ENCODE measurements at places on chromosomes 6 and 20. TPM values are rescaled to one million over a fixed set of nuclear protein-coding genes. Genes with fewer than 3 reads are reported as not detected.
A peak's percentile ranks its signal among the peaks of the same experiment; 100 is the strongest.

GRCh38 chr6:26183581-26184366 lies 96.5 kb downstream of the HFE start:
- no peaks in the 10 kb centered on the region for H3K27me3 ChIP-seq
- H3K27ac ChIP-seq = peak overlapping the region; percentile 85
- peak overlapping the region; percentile 56 for H3K4me3 ChIP-seq
- DNase-seq = peak; percentile 86
- H3K4me1 ChIP-seq = peaks cover 9% of the 10 kb centered on the region
- H3K36me3 ChIP-seq = no peaks in the 10 kb centered on the region

DNA sequence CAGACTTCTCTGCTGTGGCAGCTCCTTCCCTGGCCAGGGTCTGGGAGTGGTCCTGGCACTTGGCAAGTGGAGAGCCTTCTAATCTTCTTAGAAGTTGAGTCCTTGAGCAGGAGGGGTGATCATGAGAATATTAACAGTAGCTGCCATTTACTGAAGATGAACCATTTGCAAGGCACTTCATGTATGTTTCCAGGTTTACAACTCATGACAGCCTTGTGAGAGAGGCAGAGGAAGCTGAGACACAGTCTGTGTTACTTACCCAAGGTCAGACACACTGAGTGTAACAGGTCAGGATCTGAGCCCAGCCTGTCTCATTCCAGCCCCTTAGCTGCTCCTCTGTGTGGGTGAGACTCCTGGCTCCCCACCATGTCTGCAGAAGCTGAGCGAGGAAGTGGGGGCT lies 45.5 kb upstream of the SRF start:
- H3K27me3 ChIP-seq = no peaks in the 10 kb centered on the region
- no peak for DNase-seq
- H3K4me3 ChIP-seq = no peak overlapping the region
- H3K36me3 ChIP-seq = no peaks in the 10 kb centered on the region
- no peak overlapping the region for H3K27ac ChIP-seq

DNA sequence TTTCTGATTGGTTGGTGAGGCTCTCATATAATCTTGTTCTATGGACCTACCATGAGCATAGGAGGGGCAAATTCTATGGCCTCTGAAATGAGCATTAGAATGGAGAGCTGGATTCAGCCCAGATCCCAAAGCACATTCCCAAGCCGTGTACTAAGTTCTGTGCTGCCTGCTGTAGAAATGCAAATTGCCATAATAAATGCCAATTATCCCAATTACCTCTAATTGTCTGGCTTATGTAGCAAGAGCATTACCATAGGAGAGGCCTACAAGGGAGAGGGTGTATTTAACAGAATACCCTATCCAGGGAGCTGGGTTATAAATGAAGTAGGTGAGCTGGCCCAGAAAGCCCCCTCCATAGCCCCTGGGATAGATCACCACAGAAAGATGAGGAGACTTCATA lies 126.8 kb downstream of the LRFN2 start:
- no peaks in the 10 kb centered on the region for H3K27me3 ChIP-seq
- no peaks in the 10 kb centered on the region for H3K36me3 ChIP-seq
- H3K4me1 ChIP-seq = no peaks in the 10 kb centered on the region
- no peak overlapping the region for H3K27ac ChIP-seq
- DNase-seq = no peak

- H3K4me1 ChIP-seq = peaks cover 36% of the 10 kb centered on the region
- H3K4me3 ChIP-seq = no peak overlapping the region
- no peaks in the 10 kb centered on the region for H3K27me3 ChIP-seq
- no peaks in the 10 kb centered on the region for H3K36me3 ChIP-seq
- peak; percentile 58 for DNase-seq
Observed at GRCh38 chr20:53826597-53827291, 233.1 kb upstream of the ZNF217 start.

GRCh38 chr6:49030251-49031020 lies 432.6 kb downstream of the MMUT start:
- no peak overlapping the region for H3K4me3 ChIP-seq
- no peak for DNase-seq

DNA sequence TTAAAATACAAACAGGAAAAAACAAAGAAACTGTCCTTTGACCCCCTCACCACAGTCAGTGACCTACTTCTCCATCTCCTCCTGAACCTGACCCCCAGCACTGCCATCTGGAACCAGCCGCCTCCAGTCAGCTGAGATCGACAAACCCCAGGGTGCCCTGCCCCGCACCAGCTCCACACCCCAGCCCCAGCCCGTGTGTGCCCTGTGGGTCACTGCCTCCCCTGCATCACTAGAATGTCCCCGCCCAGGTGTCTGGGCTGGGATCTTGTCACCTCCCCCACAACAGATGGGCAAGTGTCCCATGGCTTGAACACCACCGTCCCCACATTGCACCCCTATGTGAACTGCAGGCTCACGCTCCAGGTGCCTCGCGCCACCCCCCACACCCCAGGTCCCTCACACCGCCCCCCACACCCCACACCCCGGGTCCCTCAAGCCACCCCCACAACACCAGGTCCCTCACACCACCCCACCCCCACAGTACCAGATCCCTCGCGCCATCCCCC lies 13.3 kb downstream of the TAF4 start:
- peaks cover 9% of the 10 kb centered on the region for H3K4me1 ChIP-seq
- H3K36me3 ChIP-seq = peaks cover 5% of the 10 kb centered on the region
- no peak overlapping the region for H3K4me3 ChIP-seq
- H3K27me3 ChIP-seq = no peaks in the 10 kb centered on the region

GRCh38 chr20:4829514-4830215 lies 108.0 kb downstream of the PRND start:
- H3K4me3 ChIP-seq = no peak overlapping the region
- no peaks in the 10 kb centered on the region for H3K27me3 ChIP-seq
- peak overlapping the region; percentile 79 for H3K27ac ChIP-seq
- DNase-seq = no peak
- H3K36me3 ChIP-seq = no peaks in the 10 kb centered on the region

DNA sequence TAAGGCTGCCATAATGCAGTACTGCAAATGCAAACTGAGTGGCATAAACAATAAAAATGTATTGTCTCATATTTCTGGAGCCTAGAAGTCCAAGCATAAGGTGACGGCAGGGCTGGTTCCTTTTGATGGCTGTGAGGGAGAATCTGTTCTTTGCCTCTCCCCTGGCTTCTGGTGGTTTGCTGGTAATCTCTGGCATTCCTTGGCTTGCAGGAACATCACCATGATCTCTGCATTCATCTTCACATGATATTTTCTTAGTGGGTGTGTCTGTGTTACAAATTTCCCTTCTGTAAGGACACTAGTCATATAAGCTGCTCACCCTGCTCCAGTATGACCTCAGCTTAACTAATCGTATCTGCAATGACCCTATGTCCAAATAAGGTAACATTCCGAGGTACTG lies 1104.2 kb upstream of the CITED2 start:
- no peaks in the 10 kb centered on the region for H3K36me3 ChIP-seq
- H3K27ac ChIP-seq = no peak overlapping the region
- DNase-seq = no peak
- no peaks in the 10 kb centered on the region for H3K4me1 ChIP-seq

- no peak for DNase-seq
- no peaks in the 10 kb centered on the region for H3K27me3 ChIP-seq
- H3K4me3 ChIP-seq = no peak overlapping the region
- H3K4me1 ChIP-seq = no peaks in the 10 kb centered on the region
Observed at GRCh38 chr6:30238178-30238795, 25.1 kb upstream of the TRIM26 start.

DNA sequence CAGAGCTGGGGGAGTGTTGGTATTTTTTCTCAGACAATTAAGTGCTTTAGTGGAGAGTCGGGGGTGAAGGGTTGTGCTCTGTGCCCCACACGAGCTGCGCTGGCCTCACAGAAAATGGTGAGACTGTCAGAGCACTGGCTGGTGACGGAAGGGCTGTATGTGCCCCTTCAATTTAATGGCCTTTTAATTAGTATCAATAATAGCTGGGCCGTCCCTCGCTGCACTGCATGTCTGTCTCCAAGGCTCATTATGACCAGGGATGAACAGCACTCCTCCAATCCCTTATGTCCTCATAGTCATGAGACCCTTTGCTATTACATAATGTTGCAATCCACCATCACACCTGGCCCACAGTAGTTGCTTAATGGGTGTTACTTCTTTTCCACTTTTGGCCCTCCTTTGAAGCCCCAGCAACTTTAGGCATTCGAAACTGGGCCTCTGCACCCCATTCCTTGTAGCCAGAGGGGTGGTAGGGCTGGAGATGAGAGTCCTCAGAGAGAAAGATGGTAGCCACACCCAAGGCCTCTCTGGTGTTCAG lies 9.5 kb upstream of the RALY start:
- no peak for DNase-seq
- H3K4me1 ChIP-seq = no peaks in the 10 kb centered on the region
- H3K36me3 ChIP-seq = no peaks in the 10 kb centered on the region
- no peak overlapping the region for H3K4me3 ChIP-seq

GRCh38 chr6:147137986-147138385 lies 66.2 kb upstream of the STXBP5 start:
- no peak overlapping the region for H3K27ac ChIP-seq
- no peaks in the 10 kb centered on the region for H3K27me3 ChIP-seq
- no peaks in the 10 kb centered on the region for H3K4me1 ChIP-seq
- no peak overlapping the region for H3K4me3 ChIP-seq

DNA sequence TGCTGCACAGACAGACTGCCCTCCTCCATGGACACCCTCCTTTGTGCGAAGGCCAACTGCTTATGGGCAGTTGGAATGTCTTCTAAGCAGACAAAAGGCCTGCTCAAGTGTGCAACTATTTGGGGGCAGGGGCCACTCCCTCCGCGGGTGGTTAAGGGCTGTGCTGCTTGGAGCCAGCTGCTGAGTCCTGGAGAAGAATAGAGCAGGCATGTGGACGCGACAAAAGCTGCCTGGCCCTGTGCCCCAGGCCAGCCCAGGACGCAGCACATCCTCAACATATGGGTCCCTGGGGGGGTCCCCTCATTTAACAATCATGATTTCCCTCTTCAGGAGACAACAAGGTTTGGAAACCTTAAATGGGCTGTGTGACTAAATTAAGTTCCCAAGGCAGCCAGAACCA lies 45.5 kb upstream of the ENTPD6 start:
- no peak overlapping the region for H3K27ac ChIP-seq
- DNase-seq = no peak
- H3K4me1 ChIP-seq = peaks cover 10% of the 10 kb centered on the region
- no peak overlapping the region for H3K4me3 ChIP-seq
- no peaks in the 10 kb centered on the region for H3K36me3 ChIP-seq

DNA sequence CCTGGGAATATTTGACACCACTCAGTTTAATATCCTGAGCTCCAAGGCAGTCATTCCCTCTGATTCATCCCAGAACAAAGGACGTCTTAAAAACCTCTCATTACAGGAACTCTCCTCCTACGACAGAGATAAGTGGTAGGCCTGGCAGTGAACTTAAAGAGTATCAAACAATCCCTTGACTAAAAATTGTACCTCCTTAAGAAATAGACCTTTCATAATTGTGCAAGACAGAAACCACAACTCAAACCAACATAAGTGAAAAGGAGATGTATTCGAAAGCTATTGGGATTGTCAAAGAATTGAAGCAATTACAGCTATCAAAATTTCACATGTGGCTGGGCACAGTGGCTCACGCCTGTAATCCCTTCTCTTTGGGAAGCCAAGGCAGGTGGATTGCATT lies 19.1 kb upstream of the BNIP5 start:
- DNase-seq = no peak
- H3K27ac ChIP-seq = no peak overlapping the region

GRCh38 chr6:48881551-48881950 lies 581.5 kb downstream of the MMUT start:
- no peak overlapping the region for H3K27ac ChIP-seq
- no peak for DNase-seq
- no peaks in the 10 kb centered on the region for H3K36me3 ChIP-seq
- H3K27me3 ChIP-seq = no peaks in the 10 kb centered on the region
- no peak overlapping the region for H3K4me3 ChIP-seq
- H3K4me1 ChIP-seq = no peaks in the 10 kb centered on the region

DNA sequence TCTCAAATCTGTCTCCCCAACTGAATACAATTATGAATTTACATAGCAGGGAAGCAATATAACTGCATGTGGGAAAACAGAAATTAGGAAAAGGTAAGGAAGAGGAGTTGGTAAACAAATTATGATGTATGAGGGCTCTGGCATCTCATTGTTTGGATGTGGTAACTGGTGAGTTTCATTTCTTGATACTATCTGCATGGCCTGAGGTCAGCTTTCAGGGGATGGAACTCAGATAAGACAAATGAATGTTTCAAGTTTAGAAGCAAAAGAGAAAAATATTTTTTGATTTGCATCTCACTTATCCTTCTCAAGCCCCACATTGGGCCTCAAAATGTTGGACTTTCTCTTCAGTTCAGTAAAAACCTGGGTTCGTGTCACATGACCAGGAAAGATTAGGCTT lies 302.2 kb upstream of the GJE1 start:
- no peaks in the 10 kb centered on the region for H3K27me3 ChIP-seq
- H3K36me3 ChIP-seq = no peaks in the 10 kb centered on the region
- no peak overlapping the region for H3K27ac ChIP-seq
- no peaks in the 10 kb centered on the region for H3K4me1 ChIP-seq

DNA sequence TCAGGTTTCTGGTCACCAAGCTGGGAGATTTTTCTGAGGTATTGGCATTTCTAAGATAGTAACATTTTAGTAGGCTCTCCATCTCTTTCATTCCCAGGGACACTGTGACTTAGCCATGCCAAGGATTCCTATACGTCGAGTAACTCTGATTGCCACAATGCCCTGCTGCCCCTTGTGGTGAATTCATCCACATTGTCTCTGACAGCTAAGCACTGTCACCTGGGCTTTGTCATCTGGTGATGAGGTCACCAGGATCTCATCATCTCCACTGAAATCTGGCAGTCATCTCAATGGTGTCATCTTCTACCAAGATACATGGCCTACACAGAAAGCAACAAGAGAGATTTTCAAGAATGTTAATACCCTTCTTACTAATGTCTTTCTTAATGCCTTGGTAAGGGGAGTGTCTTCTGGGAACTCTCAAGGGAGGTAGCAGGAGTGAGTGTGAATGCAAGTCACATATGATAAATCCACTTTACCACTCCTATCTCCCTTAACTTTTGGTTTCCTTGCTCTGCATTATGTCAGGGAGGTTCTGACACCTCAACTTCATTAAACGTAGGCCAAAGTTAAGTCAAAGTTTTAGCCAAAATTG lies 246.7 kb downstream of the CD109 start:
- no peaks in the 10 kb centered on the region for H3K36me3 ChIP-seq
- no peak overlapping the region for H3K4me3 ChIP-seq
- no peaks in the 10 kb centered on the region for H3K4me1 ChIP-seq
- DNase-seq = no peak
- H3K27ac ChIP-seq = no peak overlapping the region
- no peaks in the 10 kb centered on the region for H3K27me3 ChIP-seq

DNA sequence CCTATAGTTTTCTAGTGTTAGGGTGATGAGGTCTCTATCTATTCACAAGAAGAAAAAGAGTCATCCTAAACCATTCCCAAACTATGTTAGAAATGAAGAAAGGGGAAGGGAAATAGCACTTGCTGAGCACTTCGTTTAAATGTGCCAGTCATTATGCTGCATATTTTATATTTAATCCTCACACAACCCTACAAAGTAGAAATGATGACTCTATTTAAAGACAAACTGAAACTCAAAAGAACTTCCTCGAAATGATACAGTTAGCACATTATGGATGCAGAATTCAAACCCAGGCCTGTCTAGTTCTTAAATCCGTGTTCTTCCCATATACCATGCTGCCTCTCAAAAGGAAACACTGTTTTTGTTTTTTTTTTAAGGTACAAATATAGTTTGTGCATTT lies 174.6 kb downstream of the GMPR start:
- H3K4me3 ChIP-seq = no peak overlapping the region
- peaks cover 8% of the 10 kb centered on the region for H3K4me1 ChIP-seq
- H3K27me3 ChIP-seq = no peaks in the 10 kb centered on the region
- no peak overlapping the region for H3K27ac ChIP-seq
- H3K36me3 ChIP-seq = no peaks in the 10 kb centered on the region

Gene SLC12A5
- total RNA-seq = not detected

Gene ZC3H12D
- 3.7 TPM for total RNA-seq

Gene CD93
- 79.5 TPM for total RNA-seq

Gene BEND6
- 0.30 TPM for total RNA-seq

Gene CST4
- not detected for total RNA-seq

Gene CDH26
- 13.9 TPM for total RNA-seq

Gene PBOV1
- total RNA-seq = not detected

Gene FBXO30
- 6.6 TPM for total RNA-seq

Gene SLC22A2
- total RNA-seq = not detected

Measured in upper lobe of left lung (tissue), 6 donors.